ENCODE measurements at places on chromosomes 11 and 22.

- no peak for DNase-seq
Observed at GRCh38 chr11:7793233-7793632, 3.5 kb downstream of the OR5P2 start.

GRCh38 chr11:67174311-67174710 lies 55.2 kb downstream of the KDM2A start:
- no peak for DNase-seq

DNA sequence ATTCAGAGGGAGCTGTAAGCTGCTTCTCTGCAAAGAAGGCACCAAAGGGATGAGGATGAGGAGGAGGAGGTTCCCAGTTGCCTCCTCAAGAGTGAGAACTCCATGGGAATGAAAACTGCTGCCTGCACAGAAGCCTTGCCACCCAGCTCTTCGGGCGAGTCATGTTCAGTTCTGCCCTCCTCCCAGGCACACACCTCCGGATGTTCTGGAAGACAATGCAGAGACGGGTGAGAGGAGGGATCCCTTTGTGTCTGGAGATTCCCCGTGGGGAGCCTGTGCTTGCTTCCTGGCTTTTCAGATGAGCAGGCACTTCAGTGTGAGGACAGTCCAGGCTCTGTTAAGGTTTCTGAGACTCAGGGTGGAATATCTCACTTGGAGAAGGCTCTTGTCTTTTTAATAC lies 295.6 kb downstream of the DDX10 start:
- no peak for DNase-seq

DNA sequence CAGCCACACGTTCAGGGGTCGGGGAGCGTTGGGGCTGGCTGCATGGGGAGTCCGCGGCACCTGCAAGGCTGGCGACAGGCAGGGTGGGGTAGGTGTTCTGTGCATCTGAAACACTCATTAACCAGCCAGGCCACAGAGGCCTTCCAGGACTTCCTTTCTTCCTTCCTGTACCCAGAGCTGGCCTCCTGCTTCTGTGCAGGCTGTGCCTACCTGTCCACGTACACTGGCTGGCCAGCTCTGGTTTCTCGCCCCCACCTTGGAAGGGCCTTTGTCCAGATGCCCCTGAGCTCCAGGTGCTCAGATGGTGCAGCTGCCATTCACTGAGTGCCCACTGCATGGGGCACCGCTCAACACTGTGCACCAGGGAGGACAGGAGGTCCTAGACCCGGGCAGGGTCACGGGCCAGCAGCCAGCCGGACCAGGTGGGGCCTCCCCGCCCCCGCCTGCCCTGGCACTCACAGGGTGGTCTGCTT lies 15.9 kb downstream of the TTLL12 start:
- no peak for DNase-seq

GRCh38 chr11:44684859-44685281 lies 41.9 kb upstream of the TSPAN18 start:
- no peak for DNase-seq

GRCh38 chr11:73413256-73413655 lies 37.1 kb downstream of the RELT start:
- no peak for DNase-seq

Measured in activated CD8-positive, alpha-beta memory T cell treated with anti-CD3 and anti-CD28 coated beads, Interleukin-2, amount 50 U/mL, for 4 hours (primary cell).